SJSA1 (cell line): ENCODE measurements at places on chromosomes 2 and 18. TPM values are rescaled to one million over a fixed set of nuclear protein-coding genes. Genes with fewer than 3 reads are reported as not detected.

Gene BUB1
- total RNA-seq: 52.8 and 109 TPM in 2 replicates

Gene PLEKHB2
- 96.6 and 119 TPM in 2 replicates for total RNA-seq

Gene AFF3
- total RNA-seq: 0.18 TPM in 1 of 2 replicates, not detected in the other

Gene HDAC4
- 13.2 and 16.8 TPM in 2 replicates for total RNA-seq

Gene FAM98A
- total RNA-seq: 14.7 and 128 TPM in 2 replicates

Gene DSC2
- total RNA-seq: 1.3 and 1.6 TPM in 2 replicates

Gene SOX11
- 0.05 TPM in 1 of 2 replicates, not detected in the other for total RNA-seq

Gene CYP1B1
- total RNA-seq: 5.6 and 9.8 TPM in 2 replicates

Gene CNDP1
- not detected in 2 replicates for total RNA-seq

Gene MLPH
- 0.50 TPM in 1 of 2 replicates, not detected in the other for total RNA-seq

Gene HIBCH
- 14.5 and 16.0 TPM in 2 replicates for total RNA-seq

Gene ERFE
- 8.4 and 14.9 TPM in 2 replicates for total RNA-seq

Gene RFTN2
- total RNA-seq: 0.16 and 0.21 TPM in 2 replicates

Gene TEX44
- total RNA-seq: not detected in 2 replicates

Gene ALPP
- 0.45 TPM in 1 of 2 replicates, not detected in the other for total RNA-seq

Gene AMER3
- not detected in 2 replicates for total RNA-seq

Gene LCT
- total RNA-seq: not detected in 2 replicates

Gene C2orf15
- total RNA-seq: not detected in 2 replicates

Gene CABYR
- 9.3 and 9.5 TPM in 2 replicates for total RNA-seq

Gene EGR4
- total RNA-seq: not detected in 2 replicates

Gene C2orf92
- total RNA-seq: 0.24 TPM in 1 of 2 replicates, not detected in the other

Gene HAAO
- not detected in 2 replicates for total RNA-seq

Gene OTOF
- not detected in 2 replicates for total RNA-seq

Gene MRPS9
- 34.5 and 36.8 TPM in 2 replicates for total RNA-seq

Gene LBH
- 163 and 186 TPM in 2 replicates for total RNA-seq

Gene CHRNG
- not detected in 2 replicates for total RNA-seq

Gene PPP1R1C
- 0.32 TPM in 1 of 2 replicates, not detected in the other for total RNA-seq

Gene CWC22
- 15.8 and 21.9 TPM in 2 replicates for total RNA-seq

Gene DLGAP1
- not detected in 2 replicates for total RNA-seq

Gene TUBA3D
- not detected in 2 replicates for total RNA-seq

Gene OTOS
- total RNA-seq: not detected in 2 replicates

Gene CPS1
- 16.0 and 24.7 TPM in 2 replicates for total RNA-seq

Gene CENPA
- 17.9 and 42.8 TPM in 2 replicates for total RNA-seq

Gene CRYGD
- not detected in 2 replicates for total RNA-seq
